GM23248 (cell line): ENCODE measurements at places on chromosomes 13 and 19. TPM values are rescaled to one million over a fixed set of nuclear protein-coding genes. Genes with fewer than 3 reads are reported as not detected.

GRCh38 chr13:61179741-61180140 is 235.9 kb downstream of the PCDH20 start:
- no peak for DNase-seq

DNA sequence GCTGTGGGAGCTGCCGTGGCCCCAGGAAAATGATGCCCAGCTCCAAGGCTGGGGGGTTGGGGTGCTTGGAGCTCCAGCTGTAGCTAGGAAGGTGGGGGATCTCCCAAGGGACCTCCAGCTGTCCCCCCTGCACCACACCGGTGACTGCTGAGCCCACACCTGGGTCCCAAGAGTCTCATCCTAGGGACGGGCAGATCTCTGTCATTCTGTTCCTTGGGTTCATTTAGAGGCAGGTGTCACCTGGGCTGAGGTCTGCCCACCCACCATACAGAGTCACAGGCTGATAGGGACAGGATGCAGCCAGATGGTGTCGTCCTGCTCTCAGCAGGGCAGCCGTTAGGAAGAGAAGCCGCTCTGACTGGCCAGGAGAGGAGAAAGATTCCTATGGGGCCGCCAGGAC is 5.3 kb downstream of the F2RL3 start:
- DNase-seq = no peak

DNA sequence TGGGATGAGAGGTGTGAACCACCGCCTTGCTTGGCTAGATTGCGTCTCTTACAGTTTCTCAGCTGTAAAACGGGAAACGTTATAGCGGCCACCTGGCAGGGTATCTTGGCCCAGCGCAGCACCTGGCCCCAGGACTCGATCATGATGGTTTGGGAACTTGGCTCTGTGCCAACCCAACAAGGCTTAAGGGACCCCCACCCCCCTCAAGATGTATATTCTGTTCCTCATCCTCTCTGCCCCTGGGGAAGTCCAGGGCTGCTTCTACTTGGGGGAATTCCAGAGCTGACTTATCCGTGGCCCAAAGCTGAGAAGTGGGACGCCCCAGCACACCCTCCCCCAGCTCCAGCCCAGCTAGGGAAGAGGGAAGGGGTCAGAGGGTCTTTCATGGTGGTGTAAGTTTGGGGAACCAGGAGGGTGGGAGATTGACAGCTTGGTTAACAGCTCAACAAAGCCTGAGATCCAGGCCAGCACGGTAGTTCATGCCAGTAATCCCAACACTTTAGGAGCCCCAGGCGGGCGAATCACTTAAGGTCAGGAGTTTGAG is 695 bp downstream of the ICAM1 start:
- peak; percentile 58 for DNase-seq

DNA sequence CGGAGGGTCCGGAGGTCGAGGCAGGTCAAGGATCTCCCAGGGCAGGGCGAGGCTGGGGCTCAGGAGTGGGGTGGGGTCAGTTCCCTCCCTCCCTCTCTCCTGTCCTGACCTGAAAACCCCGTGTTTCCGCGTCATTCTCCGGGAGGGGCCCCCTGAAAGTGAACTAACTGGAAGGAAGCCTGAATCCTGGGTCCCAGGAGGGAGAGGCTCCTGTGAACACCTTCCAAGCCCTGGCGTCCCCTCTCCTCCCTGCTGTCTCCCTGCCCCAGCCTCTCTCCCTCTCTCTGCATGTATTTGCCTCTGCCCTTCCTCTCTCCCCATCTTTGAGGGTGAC is 741 bp upstream of the CADM4 start:
- no peak for DNase-seq

- peak; percentile 69 for DNase-seq
Observed at GRCh38 chr19:7340959-7341837, 7.5 kb upstream of the ARHGEF18 start.

DNA sequence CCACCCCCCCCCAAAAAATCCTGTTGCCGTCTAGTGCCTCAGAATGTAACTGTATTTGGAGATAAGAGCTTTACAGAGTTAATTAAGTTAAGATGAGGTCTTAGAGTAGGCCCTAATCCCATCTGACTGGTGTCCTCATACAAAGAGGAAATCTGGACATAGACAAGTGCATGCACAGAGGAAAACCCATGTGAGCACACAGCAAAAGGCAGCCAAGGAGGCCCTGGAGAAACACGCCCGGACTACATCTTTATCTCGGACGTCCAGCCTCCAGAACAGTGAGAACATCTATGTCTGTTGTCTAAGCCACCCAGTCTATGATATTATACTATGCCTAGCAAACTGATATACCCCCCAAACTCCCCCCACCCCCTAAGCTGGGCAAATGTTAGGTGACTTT is 193.8 kb downstream of the KATNAL1 start:
- peak; percentile 39 for DNase-seq

The MADCAM1 gene
- total RNA-seq = 0.54 TPM in 1 of 2 replicates, not detected in the other

GRCh38 chr13:75079226-75079625 is 402.7 kb downstream of the TBC1D4 start:
- peak; percentile 5 for DNase-seq

The PEG3 gene
- 0.65 and 1.5 TPM in 2 replicates for total RNA-seq

DNA sequence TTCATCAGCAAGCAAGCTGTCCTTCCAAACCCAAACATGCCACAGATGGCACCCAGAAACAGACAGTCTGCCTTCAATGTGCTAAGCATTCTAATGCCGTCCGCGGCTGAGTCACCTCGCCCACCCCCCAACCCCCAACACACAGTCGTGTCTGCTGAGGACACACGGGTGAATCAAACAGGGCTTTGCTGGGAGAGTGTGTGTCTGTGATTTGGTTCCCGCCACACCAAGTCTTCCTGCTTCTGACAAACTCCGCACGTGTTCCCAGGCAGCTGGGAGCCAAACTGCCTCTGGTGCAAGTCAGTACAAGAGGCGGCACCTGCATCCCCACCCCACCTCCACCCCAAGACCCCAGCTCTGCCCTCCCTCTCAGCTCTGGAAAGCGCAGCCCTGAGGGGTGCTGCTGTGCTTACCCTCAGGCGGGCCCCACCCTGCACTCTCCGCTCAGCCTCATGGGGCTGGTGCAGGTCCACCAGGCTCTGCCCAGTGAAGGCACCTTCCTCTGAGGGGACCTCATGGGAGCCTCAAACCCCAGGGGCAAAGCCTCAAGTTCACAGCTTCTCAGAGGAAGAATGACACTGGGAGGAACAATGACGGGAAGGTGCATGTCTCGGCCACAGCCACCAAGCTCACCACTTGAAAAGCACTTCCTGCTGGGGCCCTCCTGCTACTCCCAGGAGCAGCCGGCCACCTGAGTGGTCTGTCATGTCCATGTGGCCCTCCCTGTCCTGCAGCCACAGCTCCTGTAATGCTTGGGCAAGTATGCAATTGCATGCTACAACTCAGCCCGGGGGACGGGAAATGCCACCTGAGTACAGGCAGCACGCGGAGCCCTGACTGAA is 15.0 kb upstream of the SLC35E1 start:
- peak; percentile 80 for DNase-seq

The PSG4 gene
- total RNA-seq = 104 and 105 TPM in 2 replicates

DNA sequence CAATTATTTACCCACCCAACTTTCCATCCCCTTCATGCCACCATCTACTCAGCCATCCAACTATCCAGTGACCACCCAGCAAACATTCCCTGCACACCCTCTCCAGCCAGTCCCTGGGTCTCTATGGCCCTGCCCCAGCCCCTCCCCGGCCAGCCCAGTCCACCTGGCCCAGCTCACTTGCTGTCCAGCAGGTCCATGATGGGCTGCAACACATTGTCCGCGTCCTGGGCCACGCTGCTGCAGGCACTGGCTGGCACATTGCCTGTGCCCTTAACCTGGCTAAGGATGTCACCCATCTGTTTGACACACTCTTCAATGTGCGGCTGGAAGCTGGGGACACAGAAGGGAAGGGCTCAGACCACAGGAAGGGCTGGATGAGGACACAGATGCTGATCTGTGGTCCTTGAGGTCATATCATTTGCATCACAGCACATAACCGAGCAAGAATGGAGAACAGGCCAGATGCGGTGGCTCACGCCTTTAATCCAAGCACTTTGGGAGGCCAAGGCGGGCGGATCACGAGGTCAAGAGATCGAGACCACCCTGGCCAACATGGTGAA is 61.6 kb downstream of the UNC13A start:
- DNase-seq = no peak

DNA sequence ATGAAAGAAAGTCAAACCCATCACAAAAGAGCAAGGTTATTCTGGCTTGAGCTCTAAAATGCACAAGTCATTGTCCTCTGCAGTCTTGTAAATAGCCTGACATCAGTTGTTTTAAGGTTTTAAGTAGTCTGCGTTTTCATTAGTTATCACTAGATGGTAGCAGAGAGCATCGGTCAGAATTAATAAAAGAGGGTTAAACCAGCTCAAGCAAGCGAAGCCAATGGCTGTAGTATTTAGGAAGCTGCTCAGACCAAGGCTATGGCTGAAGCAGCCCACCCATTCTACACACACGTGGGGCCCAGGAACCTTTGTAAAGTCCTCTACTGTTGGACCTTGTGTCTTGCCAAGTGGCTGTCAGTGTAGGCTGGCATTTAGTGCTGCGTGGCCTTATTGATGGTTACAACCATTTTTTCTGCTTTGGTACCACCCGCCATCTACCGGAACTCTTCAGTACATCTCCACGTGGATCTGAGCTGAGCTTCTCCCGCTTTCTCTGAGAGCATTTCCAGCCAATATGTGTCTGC is 13.3 kb upstream of the ZNF57 start:
- DNase-seq = peak; percentile 80

The SIAH3 gene
- total RNA-seq = not detected in 2 replicates

- DNase-seq = no peak
Observed at GRCh38 chr13:40137400-40137799, 481.9 kb downstream of the COG6 start.

The NPAS1 gene
- 8.6 and 10.6 TPM in 2 replicates for total RNA-seq

DNA sequence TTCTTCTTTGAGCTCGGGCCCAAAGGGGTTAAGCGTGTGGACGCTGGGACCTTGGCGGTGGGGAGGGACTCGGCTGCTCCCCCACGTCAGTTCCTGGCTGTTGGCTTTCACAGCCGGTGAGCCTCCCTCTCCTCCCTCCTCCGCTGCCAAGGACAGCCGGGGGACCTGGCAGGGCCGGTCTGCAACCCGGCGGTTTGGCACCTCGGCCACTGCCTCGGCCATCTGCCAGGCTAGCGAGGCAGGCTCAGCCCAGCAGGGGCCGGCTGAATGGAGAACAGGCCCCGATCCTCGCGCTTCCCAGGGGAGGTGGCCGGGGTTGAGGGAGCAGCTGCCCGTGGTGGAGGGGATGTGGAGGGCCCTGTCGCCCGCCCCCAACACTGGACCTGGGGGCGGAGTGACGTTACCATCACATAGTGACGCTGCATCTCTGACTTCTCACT is 5.0 kb downstream of the TLE5 start:
- peak; percentile 58 for DNase-seq

DNA sequence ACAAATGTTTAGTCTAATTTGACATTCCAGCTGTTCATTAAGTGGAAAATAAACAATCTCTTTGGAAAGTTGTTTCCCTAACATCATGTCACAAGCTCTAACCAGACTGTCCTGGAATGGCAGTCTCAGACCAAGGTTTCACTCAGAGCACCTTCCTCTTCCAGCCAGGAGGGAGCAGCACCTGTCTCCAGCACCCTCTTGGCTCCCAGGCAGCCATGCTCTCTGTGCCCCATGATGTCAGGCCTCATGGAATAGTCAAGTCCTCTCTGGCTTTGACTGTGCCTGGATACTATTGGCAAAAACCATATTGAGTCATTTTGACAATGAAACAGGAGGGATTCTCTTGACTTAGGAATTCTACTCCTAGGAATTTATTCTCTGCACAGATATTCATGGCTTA is 171.4 kb downstream of the OXGR1 start:
- peak; percentile 18 for DNase-seq

The SWSAP1 gene
- 0.32 TPM in 1 of 2 replicates, not detected in the other for total RNA-seq

GRCh38 chr13:98786023-98786422 is 33.6 kb upstream of the SLC15A1 start:
- no peak for DNase-seq

- DNase-seq = no peak
Observed at GRCh38 chr19:50654882-50655281, 5.6 kb downstream of the C19orf81 start.

- DNase-seq = peak; percentile 58
Observed at GRCh38 chr19:4058693-4059452, 7.8 kb downstream of the ZBTB7A start.

- DNase-seq = no peak
Observed at GRCh38 chr19:39494661-39495060, 4.1 kb upstream of the DLL3 start.

- peak; percentile 51 for DNase-seq
Observed at GRCh38 chr13:114212158-114212495, 22.6 kb upstream of the CDC16 start.

The ARL11 gene
- total RNA-seq = not detected in 2 replicates

The BST2 gene
- not detected in 2 replicates for total RNA-seq

The CGB1 gene
- 3.2 and 4.2 TPM in 2 replicates for total RNA-seq

DNA sequence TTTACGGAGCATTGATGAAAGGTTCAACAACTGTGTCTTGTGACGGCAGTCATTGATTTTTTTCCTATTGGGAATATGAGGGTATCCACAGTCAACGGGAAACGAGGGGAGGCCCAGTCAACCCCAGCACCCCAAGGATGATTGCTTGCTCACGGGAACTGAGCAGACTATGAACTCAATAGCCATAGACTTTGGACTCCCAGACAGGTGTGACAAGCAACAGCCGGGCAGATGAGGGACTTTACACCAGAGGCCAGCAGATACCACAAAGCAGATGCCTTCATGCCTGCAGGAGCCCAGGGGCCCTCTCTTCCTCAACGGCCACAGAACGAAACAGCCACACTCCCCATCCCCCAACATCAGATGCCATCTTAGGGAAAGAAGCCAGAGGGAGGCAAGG is 80.3 kb upstream of the FLT1 start:
- DNase-seq = no peak

The LAIR1 gene
- total RNA-seq = not detected in 2 replicates

GRCh38 chr19:28281676-28282075 is 931.3 kb downstream of the UQCRFS1 start:
- no peak for DNase-seq

DNA sequence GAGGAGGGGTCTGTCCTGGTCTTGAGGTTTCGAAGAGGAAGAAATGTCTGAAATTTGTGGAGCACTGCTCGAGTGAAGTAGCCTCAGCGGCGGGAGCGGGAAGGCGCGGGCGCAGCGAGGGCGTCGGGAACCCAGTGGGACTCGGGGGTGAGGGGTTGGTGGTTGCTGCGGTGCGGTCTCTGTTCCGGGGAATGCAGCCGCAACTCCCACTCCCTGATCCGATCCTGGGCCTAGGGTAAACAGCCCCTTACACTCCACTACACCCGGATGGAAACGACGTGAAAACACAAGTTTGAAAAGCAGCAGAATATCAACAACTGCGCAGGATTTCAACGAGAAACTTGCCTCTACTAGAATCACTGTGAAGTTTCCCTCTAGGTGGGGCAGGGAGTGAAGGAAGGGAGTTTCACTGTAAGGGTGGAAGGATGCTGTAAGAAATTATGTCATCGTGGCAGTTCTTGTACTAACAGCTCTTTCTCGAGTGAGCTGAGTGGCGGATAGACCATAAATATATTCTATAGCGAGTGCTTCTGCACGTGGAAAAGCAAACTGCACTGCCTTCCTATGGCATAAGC is 2.0 kb upstream of the KLF12 start:
- DNase-seq = peak; percentile 75

GRCh38 chr19:46624958-46625661 is at the start of gene PTGIR:
Gene PTGIR, minus strand, starts transcription at chr19:46625089. Its CDS starts 864 bp downstream, at chr19:46624225.
- DNase-seq = peak; percentile 92
